Effector memory CD8-positive, alpha-beta T cell (primary cell): ENCODE measurements at places on chromosomes 6 and 20.

DNA sequence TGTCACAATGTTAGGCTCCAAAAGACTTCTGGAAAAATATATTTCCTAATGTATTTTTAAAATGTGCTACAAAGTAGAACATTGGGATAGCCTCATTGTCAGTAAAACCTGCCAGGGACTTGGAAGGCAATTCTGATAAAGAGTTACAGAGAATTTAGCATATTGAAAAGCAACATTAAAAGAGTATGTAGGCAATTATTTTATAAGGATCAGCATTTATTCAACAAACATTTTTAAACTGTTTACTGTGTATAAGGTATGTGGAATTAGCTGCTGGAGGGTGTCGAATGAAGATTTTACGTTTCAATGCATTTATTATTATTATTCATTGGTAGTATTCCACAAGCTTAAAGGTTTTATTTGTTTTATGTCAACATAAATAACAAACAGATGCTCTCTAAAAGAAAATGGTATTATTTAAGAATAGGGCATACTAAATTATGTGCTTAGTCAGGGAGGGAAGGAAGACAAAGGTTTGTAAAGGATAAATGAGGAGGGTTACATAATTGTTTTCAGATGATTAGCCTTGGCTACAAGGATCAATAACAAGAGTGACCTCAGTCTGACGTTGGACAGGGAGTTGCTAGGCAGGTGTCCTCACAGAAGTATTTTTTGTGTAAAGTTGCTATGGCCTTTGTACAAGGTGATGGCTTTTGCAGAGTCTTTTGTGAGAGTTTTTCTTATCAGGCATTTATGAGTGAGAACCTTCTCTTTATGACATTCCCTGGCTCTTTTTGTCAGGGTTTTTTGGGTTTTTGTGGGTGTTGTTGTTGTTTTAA, 313.4 kb upstream of the PLCB4 start:
- H3K4me3 ChIP-seq, result no peak overlapping the region
- no peaks in the 10 kb centered on the region for H3K27me3 ChIP-seq
- H3K36me3 ChIP-seq, result peaks cover 11% of the 10 kb centered on the region
- no peak for DNase-seq
- H3K4me1 ChIP-seq, result peaks cover 15% of the 10 kb centered on the region
- H3K27ac ChIP-seq, result no peak overlapping the region

GRCh38 chr20:51386586-51386985, 155.9 kb downstream of the NFATC2 start:
- H3K4me1 ChIP-seq, result peaks cover 41% of the 10 kb centered on the region
- peak; percentile 51 for DNase-seq
- peaks cover 23% of the 10 kb centered on the region for H3K36me3 ChIP-seq
- H3K4me3 ChIP-seq, result no peak overlapping the region
- peak overlapping the region; percentile 83 for H3K27ac ChIP-seq

- H3K4me3 ChIP-seq, result no peak overlapping the region
- DNase-seq, result no peak
- no peak overlapping the region for H3K27ac ChIP-seq
- H3K4me1 ChIP-seq, result no peaks in the 10 kb centered on the region
- peaks cover 44% of the 10 kb centered on the region for H3K27me3 ChIP-seq
- H3K36me3 ChIP-seq, result no peaks in the 10 kb centered on the region
These were observed 60.8 kb downstream of the LAMA4 start for GRCh38 chr6:112193535-112194051.

DNA sequence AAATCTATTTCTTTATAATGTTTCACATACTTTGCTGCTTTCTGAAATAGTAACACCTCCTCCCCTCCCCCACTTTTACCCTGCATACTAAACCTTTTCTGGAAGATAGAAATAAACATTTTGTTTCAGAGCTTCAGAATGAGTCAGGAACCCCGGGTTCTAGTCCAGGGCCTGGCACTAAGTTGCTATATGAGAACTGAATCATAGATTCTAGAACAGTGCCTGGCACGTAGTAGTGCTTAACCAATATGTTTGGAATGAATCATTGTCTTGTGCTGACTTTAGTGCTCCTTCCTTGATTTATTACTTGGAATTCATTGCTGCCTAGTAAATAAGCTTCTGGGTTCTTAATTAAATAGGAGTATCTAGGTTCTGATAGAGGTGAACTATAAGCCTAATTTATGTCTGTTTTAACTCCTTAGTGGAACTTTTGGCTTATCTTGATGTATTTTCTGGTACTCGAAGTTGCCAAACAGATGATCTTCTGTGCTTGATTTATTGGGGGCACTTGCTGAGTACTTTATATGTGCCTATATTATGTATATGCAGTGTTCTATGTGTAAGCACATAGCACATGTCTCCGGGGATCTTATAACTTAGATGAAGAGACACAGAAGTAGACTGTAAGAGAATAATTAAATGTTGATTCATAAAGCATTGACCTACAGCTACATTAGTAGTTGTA, 18.6 kb downstream of the TAB2 start:
- H3K27ac ChIP-seq, result peak overlapping the region; percentile 3
- DNase-seq, result no peak
- H3K4me1 ChIP-seq, result peaks cover 79% of the 10 kb centered on the region
- no peaks in the 10 kb centered on the region for H3K27me3 ChIP-seq
- peak overlapping the region; percentile 48 for H3K4me3 ChIP-seq

DNA sequence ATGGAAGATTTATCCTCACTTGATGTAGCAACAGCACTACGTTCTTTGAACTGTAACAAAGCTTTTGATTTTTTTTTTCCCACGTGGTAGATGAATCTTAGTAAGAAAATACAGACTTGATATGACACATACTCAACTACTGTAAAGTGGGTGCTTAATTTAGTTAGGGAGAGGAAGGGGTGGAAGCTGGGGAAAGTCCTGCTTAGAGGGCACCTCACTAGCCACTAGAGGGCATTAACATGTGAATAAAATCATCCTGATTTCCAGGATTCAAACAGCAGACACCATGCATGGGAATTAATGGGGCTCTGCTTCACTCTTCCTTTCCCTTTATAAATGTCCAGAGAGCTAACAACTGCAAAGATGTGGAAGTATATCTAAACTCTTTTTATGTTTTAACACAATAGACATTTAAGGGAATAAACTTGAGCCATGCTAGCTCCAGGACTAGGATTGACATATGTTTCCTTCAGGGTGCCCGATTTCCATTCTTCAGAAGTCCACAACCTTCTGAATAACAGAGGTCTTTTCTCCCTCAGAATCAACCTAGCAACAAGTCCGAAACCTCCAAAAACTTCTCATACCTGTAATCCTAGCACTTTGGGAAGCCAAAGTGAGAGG, 250.1 kb downstream of the ATXN1 start:
- H3K36me3 ChIP-seq, result peaks cover 6% of the 10 kb centered on the region
- no peak for DNase-seq
- H3K27me3 ChIP-seq, result no peaks in the 10 kb centered on the region
- no peak overlapping the region for H3K4me3 ChIP-seq
- no peak overlapping the region for H3K27ac ChIP-seq
- H3K4me1 ChIP-seq, result peaks cover 56% of the 10 kb centered on the region

- H3K4me3 ChIP-seq, result no peak overlapping the region
- no peak overlapping the region for H3K27ac ChIP-seq
- no peaks in the 10 kb centered on the region for H3K4me1 ChIP-seq
- no peaks in the 10 kb centered on the region for H3K36me3 ChIP-seq
- no peak for DNase-seq
These were observed 111.0 kb downstream of the TBXT start for GRCh38 chr6:166056637-166057036.

DNA sequence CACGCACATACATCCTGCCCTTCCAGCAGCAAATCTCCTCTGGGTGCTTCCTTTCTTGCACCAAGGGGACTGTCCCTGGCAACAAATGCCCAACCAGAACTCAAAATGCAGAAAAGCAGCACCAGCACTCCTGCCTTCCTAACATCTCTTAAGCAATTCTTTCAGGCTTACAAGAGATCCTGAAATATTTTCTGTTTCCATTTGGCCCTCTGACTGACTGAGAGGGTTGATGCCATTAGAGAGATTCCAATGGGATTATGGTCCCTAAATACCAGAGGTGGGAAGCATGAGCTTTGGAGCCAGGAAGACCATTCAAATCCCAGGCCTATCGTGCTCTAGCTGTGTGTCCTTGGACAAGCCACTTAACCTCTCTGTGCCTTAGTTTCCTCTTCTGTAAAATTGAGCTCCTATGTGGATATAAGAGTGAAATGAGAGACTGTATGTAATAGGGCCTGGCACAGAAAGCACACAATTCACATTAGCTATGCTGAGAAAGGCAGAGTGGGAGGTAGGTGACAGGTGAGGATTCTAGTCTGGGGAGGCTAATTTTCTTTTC, 56.8 kb downstream of the PRDM1 start:
- peak overlapping the region; percentile 63 for H3K4me3 ChIP-seq
- peak overlapping the region; percentile 97 for H3K27ac ChIP-seq
- no peaks in the 10 kb centered on the region for H3K27me3 ChIP-seq
- DNase-seq, result no peak
- H3K4me1 ChIP-seq, result peaks cover 45% of the 10 kb centered on the region

DNA sequence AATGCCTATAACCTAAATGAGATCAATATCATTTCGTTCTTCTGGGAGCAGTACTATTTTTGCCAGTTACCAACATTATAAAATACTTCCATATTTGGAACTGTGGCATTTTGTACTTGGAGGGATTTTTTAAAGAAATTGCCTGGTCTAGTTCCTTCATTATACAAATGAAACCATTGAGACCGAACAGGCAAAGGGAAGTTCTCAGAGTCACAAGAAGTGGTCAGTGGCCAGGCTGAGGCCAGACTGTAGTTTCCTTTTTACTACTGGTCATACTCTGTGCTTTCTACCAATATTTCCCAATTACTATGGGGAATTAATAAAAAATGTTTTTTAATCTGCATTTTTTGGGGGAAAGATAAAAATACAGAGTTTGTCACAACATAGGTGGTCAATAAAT, 332.0 kb downstream of the NRN1 start:
- H3K36me3 ChIP-seq, result no peaks in the 10 kb centered on the region
- H3K4me3 ChIP-seq, result no peak overlapping the region
- no peak overlapping the region for H3K27ac ChIP-seq
- DNase-seq, result no peak

DNA sequence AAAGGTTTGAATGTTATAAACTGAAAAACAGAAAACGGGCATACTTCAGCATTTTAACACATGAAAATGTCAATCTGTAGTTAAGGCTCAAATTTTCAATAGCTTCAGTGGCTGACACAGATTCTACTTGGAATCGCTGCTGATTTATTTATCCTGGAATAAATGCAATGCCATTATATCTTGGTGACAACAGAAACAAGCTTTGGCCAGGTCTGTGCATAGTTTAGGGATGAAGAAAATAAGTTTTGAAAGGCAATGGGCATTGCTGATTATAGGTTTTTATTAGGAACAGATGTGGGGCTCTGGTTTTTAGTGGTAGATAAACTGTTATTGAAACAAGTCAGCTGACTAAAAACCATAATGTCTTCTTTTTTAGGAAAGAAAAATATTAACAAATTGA, 96.8 kb upstream of the SOX4 start:
- H3K27ac ChIP-seq, result no peak overlapping the region
- H3K27me3 ChIP-seq, result peaks cover 15% of the 10 kb centered on the region
- no peaks in the 10 kb centered on the region for H3K4me1 ChIP-seq

- DNase-seq, result no peak
- no peaks in the 10 kb centered on the region for H3K36me3 ChIP-seq
- H3K4me3 ChIP-seq, result no peak overlapping the region
- H3K27ac ChIP-seq, result no peak overlapping the region
These were observed 43.5 kb downstream of the SAMD5 start for GRCh38 chr6:147551976-147552375.

- no peak overlapping the region for H3K4me3 ChIP-seq
- H3K27me3 ChIP-seq, result no peaks in the 10 kb centered on the region
- peaks cover 2% of the 10 kb centered on the region for H3K36me3 ChIP-seq
- peaks cover 29% of the 10 kb centered on the region for H3K4me1 ChIP-seq
- DNase-seq, result no peak
- H3K27ac ChIP-seq, result no peak overlapping the region
These were observed 57.2 kb downstream of the SHLD1 start for GRCh38 chr20:5807431-5807830.

GRCh38 chr6:11416936-11417576, 120.5 kb upstream of the TMEM170B start:
- DNase-seq, result no peak
- H3K4me3 ChIP-seq, result no peak overlapping the region
- H3K4me1 ChIP-seq, result peaks cover 6% of the 10 kb centered on the region
- H3K27me3 ChIP-seq, result no peaks in the 10 kb centered on the region
- no peak overlapping the region for H3K27ac ChIP-seq
- no peaks in the 10 kb centered on the region for H3K36me3 ChIP-seq

- H3K27ac ChIP-seq, result no peak overlapping the region
- H3K4me1 ChIP-seq, result no peaks in the 10 kb centered on the region
- no peaks in the 10 kb centered on the region for H3K36me3 ChIP-seq
- no peak overlapping the region for H3K4me3 ChIP-seq
- H3K27me3 ChIP-seq, result no peaks in the 10 kb centered on the region
- DNase-seq, result no peak
These were observed 277.5 kb downstream of the PTPRK start for GRCh38 chr6:128242765-128243403.

GRCh38 chr6:116535109-116535508, 10.4 kb downstream of the TRAPPC3L start:
- no peak overlapping the region for H3K27ac ChIP-seq
- H3K4me3 ChIP-seq, result no peak overlapping the region
- no peaks in the 10 kb centered on the region for H3K4me1 ChIP-seq
- no peak for DNase-seq
- H3K27me3 ChIP-seq, result peaks cover 32% of the 10 kb centered on the region
- H3K36me3 ChIP-seq, result no peaks in the 10 kb centered on the region

GRCh38 chr20:38126146-38126921, 38.7 kb downstream of the TGM2 start:
- no peaks in the 10 kb centered on the region for H3K27me3 ChIP-seq

DNA sequence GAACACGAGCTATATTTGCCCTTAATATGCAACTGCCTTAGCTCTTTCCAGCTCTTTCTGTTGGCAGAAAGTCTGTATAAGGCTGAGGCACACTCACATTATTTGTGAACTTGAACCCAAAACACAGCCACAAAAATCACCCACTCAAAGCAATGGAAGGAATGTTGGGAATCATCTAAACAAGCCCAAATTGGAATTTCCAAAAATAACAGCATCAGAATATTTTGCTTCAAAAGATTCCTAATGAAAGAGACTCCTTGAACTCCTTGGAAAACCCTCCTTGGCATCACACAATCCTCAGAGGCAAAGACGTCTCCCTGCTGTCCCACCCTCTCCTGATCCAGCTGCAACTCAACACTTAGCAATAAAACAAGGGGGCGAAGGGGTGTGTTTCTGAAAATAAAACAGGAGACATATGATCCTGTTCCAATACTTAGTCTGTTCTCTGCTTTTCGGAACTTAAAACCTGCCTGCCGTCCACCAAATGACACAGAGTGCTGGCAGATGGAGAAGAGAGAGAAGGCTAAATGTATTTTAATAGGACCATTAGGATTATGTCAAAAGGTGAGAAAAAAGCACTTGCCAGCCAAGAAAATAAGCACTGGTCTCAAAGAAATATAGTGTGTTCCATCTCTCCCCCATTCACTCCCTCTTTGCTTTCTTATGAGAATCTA, 320.7 kb upstream of the JARID2 start:
- H3K4me1 ChIP-seq, result no peaks in the 10 kb centered on the region
- no peak for DNase-seq
- peaks cover 37% of the 10 kb centered on the region for H3K27me3 ChIP-seq
- no peaks in the 10 kb centered on the region for H3K36me3 ChIP-seq
- H3K27ac ChIP-seq, result no peak overlapping the region
- no peak overlapping the region for H3K4me3 ChIP-seq
